CD4-positive, alpha-beta T cell (primary cell): ENCODE measurements at places on chromosomes 2 and 18. TPM values are rescaled to one million over a fixed set of nuclear protein-coding genes. Genes with fewer than 3 reads are reported as not detected.

Gene ITGAV
- 3.7 TPM for total RNA-seq

Gene CROCC2
- not detected for total RNA-seq

Gene SCN9A
- total RNA-seq, result 0.14 TPM

Gene CENPA
- 1.0 TPM for total RNA-seq

Gene INHBB
- not detected for total RNA-seq

Gene CD226
- 74.0 TPM for total RNA-seq

Gene FN1
- total RNA-seq, result 0.41 TPM

GRCh38 chr2:72214429-72215143, 66.9 kb upstream of the CYP26B1 start:
- DNase-seq, result no peak

DNA sequence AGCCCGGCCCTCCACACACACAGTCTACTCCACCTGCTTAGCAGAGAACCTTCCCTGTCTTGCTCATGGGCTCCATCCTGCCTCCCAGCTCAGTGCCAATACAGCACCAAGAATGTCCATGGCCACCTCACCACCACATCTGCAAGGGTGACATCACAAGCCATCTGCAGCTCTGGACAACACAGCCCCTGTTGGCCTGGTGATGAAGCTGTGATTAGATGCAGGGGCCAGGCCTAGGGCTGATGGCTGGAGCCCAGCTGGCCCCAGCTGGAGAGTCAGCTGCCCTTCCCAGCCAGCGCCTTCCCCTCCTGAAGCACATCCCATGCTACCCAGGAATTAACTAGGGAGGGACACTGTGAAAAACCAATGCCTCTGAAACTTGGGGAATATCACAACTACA, 91.1 kb downstream of the TTC32 start:
- no peak for DNase-seq

GRCh38 chr2:216696751-216697560, 1.6 kb upstream of the IGFBP5 start:
- no peak for DNase-seq

- DNase-seq, result peak; percentile 62
Observed at GRCh38 chr2:20868377-20868776, 45.5 kb upstream of the LDAH start.

GRCh38 chr2:5851410-5851809, 159.2 kb downstream of the SOX11 start:
- no peak for DNase-seq

DNA sequence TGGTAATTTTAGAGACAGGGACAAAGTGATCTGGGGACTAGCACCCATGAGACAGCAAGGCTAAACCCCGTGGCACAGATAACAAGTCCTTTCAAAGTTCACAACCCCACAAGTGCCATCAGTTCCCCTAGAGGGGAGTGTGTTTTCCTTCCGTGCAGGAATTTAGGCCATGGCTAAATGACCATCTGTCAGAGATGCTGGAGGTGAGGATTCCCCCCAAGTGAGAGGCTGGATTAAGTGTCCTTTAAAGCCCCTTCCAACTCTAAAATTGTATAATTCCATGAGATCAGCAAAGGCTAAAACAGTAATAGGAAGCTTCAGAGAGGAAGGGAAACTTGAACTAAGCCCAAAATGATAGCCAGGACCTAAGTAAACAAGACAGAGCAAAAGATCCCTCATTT, 8.7 kb downstream of the FEZ2 start:
- DNase-seq, result no peak

DNA sequence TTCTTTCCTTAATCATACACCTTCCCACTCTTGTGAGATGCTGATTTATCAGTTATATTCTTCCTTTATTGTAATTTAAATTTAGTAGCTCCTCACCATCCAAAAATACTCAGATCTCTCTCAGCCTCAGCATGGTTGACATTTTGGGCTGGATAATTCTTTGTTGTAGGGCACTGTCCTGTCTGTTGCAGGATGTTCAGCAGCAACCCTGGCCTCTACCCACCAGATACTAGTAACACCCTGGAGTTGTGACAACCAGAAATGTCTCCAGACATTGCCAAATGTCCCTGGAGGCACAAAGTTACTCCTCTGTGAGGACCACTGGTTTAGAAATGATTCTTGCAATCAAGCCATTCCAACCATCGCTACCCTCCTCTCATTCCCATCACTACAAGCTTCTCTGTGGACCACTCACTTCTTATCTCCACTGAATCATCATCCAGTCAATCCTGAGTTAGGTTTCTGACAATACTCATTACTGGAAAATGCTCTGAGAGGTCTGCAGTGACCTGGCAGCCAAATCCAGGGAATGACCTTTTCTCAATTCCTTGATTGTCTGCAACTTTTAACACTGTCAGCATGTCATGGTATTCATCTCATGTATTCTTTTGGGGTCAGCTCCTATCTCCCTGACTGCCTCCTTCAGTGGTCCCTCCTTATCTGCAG, 43.3 kb downstream of the OSBPL6 start:
- no peak for DNase-seq

DNA sequence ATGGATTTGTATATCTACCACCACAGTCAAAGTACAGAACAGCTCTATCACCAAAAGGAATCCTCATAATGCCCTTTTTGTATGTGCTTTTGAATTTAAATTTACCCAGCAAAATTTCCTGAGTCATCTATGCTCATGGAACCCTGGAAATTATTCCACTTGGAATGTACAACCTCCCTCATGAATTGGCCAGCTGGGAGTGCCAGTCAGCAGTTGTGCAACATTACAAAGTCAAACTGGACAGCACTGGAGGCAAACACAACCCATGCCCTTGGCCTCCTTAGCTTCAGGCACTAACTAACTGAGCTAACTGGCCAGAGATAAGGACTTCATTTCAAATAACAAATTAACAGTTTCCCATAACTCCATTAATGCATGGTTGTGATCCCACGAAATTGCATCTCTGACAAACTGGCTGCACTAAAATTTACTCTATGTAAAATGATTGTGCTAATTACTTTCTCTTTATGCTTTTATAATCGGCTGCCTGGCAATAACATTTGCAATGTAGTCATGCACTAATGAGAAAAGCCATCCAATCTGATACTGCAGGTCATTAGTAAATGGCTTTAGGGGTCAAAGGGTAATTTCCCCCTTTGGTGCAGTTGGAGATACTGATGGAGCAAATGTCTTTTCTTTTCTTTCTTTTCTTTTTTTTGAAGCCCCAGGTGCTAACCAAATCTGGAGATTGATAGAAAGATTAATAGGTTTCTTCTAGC, 270.5 kb downstream of the ACTR3 start:
- DNase-seq, result no peak

DNA sequence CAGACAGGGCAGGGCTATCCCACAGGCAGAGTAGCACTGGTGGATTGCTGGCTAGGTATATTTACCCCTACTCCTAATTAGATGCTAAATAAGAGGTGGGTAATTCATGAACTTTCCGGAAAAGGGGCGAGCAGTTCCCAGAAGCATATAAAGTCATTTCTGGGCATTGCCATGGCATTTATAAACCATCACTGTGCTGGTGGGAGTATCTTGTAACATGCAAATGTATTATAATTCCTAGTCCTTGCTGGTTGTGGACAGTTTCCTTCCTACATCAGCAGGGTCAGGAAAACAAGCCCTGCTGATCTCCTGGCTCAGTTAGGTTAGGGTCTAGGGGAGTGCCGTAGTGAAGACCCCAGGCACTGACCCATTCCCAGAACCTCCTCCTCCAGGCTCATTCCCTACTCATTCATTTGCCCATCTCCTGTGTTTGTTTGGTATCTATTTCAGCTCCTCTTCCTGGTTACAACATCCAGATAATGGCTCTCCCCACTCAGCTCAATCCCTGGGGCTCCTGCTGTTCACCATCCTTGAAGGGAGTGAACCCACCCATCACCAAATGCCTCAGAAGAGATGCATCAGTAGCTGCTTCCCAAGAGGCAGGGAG, 282.7 kb downstream of the SRBD1 start:
- DNase-seq, result no peak

- DNase-seq, result no peak
Observed at GRCh38 chr2:8306530-8307351, 375.1 kb upstream of the ID2 start.

GRCh38 chr2:60046529-60046928, 506.9 kb downstream of the BCL11A start:
- no peak for DNase-seq

DNA sequence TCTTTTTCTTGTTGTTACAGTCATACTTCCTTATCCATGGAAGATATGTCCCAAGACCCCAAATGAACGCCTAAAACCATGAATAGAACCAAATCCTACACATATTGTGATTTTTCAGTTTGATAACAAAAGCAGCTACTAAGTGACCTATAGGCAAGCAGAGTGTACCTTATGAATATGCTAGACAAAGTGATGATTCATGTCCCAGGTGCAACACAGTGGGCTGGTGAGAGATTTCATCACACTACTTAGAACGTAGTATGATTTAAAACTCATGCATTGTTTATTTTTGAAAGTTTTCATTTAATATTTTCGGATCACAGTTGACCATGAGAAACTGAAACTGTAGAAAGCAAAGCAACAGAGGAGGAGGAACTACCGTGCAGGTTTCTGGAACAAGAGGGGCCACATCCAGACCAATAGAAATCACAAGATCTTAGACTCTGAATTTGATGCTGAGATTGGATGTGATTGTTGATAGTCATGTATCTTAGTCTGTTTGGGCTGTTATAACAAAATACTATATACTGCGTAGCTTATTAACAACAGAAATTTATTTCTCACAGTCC, 470.8 kb upstream of the VRK2 start:
- DNase-seq, result no peak

DNA sequence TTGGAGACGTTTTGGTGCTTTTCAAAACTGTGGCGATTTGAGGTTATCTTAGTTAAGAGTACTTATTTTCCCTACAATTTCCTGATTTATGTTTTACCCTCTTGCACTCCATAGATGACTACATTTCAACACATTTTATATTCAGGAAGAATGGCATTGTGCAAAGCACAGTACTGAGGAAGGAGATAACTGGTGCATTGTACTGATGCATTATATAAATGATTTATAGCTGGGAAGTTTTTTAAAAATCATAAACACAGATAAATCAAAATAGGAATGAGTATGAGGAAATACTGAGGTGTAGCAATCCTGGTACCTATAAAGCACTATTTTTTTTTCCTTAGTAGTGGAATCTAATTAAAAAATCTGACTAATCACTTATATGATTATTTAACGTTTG, 5.6 kb downstream of the REL start:
- no peak for DNase-seq
